ENCODE measurements at places on chromosomes 5 and 9.

DNA sequence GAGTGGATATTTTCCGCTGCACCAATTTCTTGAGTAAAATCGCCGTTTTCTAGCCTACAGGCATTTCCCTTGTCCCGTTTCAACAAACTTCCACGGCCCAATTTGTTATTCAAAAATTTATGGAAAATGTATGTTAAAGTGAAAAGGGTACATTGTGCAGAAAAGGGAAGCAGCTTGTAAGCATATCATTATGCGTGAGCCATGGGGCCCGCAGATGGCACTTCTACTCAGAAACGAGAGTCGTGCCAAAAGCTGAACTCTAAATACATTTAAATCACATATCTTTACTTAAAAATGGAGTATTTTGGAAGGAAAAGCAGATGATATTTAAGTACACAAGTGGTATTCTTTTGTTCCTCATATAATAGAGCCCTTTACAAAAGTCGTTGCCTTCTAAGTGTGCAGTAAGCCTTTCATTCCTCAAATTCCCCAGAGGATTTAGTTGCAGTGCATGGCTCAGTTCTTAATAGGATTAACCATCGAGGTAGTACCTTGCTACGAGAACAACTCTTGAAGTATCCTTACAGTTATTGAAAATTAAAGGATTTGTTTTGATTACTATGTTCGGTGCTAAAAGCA, 1227.2 kb upstream of the WWC1 start:
- DNase-seq = no peak

- DNase-seq = no peak
Measured at GRCh38 chr5:71573591-71573990, 13.5 kb upstream of the MCCC2 start.

DNA sequence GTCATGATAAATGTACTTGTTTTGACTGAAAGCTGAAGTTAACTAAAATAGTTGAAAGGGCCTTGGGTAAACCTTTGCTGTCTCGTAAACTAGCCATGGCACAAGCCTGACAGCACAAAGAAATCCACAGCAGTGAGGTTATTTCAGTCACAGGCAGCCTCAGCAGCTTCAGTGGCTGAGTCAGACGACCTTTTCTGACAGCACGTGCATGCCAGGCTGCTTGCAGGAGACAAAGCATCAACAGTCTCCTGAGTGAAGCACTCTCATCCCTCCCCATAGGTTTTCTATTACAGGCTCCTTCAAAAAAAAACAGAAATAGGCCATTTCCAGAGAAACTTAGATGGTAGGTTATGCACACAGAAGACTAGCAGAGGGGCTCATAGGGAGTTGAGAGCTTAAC, 34.6 kb downstream of the OXCT1 start:
- DNase-seq = no peak

DNA sequence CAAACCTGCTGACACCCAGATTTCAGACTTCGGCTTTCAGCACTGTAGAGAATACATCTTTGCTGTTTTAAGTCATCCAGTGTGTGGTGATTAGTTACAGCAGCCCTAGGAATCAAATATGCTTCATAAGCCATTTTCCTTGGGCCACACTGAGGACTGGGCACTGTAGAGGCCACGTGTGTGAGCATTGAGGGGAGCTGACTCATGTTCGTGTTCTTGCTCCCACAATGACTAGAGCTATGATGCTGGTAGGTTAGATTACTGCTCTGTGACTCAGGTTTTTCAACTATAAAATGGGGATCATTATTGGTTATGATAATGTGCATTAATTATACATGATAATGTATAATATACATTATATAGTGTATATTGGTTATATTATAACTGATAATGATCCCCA, 96.5 kb upstream of the PALM2AKAP2 start:
- no peak for DNase-seq

DNA sequence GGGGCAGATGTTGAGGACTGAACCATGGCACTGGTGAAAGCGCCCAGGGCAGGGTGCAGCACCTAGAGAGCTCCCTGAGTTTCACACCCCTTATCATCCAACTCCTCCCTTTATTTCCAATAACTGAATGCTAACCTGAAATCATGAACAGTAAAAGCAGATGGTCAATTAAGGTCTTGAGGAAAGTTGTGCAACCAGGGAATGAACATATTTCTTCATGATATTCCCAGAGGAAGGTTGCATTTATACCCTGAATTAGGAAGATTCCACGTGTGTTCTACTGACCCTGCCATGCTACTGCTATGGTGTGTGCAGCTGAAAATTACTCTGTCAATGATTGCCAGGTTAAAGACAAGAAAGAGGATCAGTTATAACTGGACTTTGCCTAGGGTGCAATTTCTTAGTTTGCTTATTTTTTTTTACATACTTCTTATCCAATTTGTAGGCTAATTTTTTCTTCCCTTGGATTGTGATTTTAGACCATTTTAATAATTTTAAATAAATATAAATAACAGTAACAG, 319.8 kb downstream of the SEMA5A start:
- DNase-seq = no peak

DNA sequence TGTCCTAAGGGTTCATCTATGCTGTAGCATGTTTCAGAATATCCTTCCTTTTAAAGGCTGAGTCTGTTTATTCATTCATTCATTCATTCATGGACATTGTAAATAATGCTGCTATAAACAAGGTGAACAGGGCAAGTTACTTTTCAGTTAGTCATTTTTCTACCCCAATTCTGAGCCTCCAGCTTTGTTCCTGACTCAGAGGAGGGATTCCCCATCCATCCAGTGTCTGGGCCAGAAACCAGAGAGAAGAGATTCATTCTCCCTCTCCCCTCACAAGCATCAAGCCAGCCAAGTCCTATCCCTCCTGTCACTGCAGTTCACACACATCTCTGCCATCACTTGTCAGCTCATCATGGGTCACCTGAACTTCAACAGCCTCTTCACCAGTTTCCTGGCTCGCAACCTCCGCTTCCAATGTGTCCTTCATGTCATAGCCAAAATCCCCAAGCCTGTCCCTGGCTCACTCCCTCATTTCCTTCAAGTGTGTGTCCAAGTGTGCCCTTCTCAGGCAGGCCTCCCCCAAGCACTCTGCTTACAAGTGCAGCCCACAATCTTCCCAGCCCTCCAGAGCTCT, 203.0 kb downstream of the TTLL11 start:
- DNase-seq = no peak

DNA sequence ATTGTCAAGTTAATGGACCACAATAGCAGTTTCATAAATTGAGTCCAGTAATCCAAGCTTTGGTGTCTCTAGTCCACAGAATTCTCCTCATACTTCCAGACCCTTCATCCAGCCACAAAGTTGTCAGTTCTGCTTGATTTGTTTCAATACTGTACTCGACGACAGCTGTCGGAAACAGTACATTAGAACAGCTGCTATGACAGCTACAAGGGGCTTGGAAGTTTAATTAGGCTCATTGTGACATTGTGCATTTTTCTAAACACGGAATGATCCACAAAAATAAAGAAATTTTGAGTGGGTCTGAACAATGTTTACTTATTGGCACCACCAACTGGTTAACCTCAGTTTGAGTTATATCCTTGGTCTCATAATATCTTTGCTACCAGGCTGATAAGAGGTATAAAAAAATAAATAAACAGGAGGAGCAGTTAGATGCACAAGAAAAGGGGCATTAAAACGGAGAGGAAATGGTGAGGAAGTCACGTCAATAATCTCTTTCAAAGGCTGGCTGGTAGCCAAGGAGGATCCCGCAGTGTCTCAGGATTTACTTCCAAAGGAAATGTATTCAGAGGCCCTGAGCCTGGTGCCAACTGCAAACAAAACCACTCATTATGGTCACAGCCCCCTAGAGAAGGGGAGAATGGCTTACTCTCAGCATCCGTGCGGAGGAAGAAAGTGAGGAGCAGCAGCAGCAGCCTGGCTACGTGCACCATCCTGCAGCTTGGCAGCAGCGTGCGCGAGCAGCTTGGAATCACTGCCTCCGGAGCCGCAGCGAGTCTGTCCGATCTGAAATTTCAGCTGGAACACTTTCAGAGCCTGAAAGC, 933.8 kb upstream of the DMAC1 start:
- DNase-seq = no peak

GRCh38 chr5:116626272-116626723, 51.7 kb upstream of the SEMA6A start:
- DNase-seq = no peak

DNA sequence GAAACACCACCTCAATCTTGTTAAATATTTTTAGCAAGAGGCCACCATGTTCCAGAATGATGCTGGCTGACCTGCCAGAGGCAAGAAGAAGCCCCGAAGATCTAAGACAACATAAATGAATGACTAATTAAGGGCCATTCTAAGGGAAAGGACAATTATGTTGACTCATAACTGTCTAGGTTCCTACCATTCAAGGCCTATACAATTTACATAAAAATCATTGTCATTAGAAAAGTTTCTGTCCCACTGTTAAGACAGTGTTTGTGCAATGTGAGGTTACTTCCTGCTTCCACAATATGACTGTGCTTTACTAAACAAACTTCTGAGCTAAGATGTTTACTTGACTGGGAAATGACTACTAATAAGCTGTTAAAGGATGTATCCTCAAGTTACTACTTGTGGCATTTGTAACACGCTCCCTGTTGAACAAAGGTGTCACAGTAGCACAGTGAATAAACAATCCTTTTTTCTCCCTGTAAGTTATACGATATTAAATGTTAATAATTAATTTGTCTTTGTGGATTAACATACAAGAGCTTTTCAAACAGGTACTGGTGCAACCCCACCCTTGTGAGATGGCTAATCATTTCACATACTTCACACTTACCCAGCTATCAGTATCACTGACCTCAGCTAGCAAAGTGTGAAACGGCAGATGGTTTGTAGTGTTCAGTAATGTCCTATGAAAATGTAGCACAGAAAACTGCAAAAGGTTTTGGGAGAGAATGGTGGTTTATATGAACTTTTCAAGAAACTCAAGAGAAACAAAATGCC, 195.8 kb downstream of the EFNA5 start:
- DNase-seq = no peak

- DNase-seq = no peak
Measured at GRCh38 chr9:131609099-131609830, 63.9 kb downstream of the PRRT1B start.

DNA sequence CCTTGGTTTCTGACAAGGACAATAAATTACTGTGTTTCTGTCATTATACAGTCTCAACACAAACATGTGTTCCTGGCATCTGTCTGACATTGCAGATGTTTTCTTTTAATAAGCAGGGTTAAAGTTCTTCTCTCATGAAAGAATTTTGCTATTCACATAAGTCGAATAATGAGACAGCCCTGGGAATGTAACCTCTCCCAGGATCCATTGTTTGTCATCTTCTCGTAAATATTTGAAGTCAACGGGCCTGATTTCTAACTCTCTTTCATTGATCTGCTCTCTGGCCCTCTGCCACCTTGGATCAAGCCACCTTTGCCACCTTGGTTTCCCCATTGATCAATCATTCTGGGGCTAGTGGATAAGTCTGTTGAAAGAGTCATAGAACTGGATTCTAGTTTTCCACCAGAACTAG, 12.9 kb upstream of the CAST start:
- no peak for DNase-seq

DNA sequence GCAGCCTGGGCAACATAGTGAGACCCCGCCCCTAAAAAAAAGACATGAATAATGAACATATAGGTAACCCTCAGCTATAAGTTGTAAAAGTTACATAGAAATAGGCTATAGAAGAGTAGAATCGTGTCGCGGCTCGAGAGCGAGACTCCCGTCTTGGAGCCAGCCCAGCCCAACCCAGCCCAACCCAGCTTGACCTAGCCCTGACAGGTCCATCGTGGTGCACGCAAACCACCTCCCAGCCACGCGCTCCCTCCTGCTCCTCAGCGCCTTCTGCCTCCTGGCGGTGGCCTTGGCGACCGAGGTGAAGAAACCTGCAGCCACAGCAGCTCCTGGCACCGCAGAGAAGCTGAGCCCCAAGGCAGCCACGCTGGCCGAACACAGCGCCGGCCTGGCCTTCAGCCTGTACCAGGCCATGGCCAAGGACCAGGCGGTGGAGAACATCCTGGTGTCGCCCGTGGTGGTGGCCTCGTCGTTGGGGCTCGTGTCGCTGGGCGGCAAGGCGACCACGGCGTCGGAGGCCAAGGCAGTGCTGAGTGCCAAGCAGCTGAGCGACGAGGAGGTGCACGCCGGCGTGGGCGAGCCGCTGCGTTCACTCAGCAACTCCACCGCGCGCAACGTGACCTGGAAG, 10.8 kb downstream of the KIF24 start:
- DNase-seq = no peak

DNA sequence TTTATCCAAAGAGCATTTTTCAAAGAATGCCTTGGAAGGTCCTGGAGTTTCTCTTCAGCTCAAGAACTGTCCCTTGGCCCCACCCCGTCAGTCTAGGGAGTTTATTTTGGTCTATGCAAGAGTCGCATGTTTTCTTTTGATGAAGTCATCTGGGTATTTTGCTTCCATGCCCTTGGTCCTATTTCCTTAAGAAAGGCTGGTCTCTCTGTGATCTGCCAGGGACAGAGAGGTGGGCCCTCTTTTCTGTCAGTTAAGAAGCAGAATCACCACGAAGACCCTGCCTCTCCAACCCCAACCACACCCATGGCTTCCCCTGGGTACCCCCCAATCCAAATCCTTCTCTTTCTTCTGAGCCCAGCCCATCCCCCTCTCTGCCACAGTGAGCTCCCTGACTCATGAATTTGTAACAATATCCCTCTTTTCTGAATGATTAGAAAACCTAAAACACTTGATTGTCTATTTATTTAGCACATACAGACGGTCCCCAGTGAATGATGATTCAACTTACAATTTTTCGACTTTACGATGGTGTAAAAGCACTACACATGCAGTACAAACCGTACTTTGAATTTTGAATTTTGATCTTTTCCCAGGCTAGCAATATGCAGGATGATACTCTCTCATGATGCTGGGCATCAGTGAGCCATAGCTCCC, 163.5 kb upstream of the ADRA1B start:
- DNase-seq = no peak

DNA sequence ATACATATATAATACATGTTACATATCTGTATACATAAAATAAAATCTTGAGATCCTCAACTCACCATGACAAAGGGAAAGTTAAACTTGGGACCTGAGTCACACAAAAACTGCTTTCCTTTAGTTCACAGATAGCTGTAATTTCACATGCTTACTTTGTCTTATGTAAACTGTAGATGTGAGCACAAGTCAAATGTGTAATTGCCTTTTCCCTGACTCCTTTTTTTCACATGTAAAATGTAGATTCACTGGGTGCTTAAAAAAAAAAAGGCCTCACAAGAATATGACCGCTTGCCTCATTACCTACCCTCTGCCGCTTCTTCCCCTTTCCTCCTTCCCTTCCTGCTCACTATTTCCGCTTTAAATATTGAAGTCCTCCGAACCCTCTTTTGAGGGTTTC, 21.9 kb upstream of the FAM169A start:
- no peak for DNase-seq

- no peak for DNase-seq
Measured at GRCh38 chr9:121304707-121305106, 36.7 kb downstream of the GSN start.
